ENCODE measurements at places on chromosomes 7 and 10.

DNA sequence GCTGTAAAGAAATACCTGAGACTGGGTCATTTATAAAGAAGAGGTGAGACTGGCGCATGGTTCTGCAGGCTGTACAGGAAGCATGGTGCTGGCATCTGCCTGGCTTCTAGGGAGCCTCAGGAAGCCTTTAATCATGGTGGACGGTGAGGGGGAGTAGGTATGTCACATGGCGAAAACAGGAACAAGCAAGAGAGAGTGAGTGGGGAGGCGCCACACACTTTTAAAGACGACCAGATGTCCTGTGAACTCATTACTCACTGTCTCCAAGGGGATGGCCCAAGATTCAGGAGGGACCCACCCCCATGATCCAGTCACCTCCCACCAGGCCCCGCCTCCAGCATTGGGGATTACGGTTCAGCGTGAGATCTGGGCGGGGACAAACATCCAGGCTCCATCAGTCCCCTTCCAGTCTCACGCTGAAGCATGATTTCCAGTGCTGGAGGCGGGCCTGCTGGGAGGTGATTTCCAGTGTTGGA, 3.2 kb downstream of the ZNF316 start:
- peak; percentile 95 for DNase-seq

- no peak for DNase-seq
These were observed 144.5 kb upstream of the BMPER start for GRCh38 chr7:33760834-33761233.

- DNase-seq, result no peak
These were observed 68.7 kb downstream of the ARHGAP22 start for GRCh38 chr10:48536156-48536500.

GRCh38 chr10:71582506-71583475, 136.8 kb downstream of the C10orf105 start:
- no peak for DNase-seq

- DNase-seq, result no peak
These were observed 44.8 kb upstream of the LOXL4 start for GRCh38 chr10:98312822-98313221.

- DNase-seq, result no peak
These were observed 42.8 kb downstream of the FBXL13 start for GRCh38 chr7:103031781-103032180.

DNA sequence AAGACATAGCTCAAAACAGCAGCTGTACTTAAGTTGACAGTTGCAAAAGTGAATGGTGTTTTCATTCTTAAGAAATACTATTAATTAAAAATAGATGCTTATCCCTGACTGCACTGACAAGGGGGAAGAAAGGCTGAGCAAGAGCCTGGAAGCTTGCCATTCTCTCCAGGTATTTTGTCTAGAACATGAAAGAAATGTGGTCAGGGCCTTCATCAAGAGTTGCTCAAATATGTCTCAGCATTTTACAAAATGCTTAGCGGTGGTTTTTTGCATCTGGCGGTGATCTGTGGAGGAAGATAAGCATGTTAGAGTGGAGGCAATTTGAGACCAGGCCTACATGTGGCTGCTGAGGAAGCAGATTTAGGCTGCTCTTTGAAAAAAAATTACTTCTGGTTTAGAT, 46.4 kb upstream of the CC2D2B start:
- DNase-seq, result no peak

GRCh38 chr7:138916731-138917130, 64.5 kb downstream of the KIAA1549 start:
- DNase-seq, result no peak

- DNase-seq, result no peak
These were observed 128.6 kb upstream of the THSD7A start for GRCh38 chr7:11960621-11961020.

- DNase-seq, result no peak
These were observed 73.8 kb downstream of the TET1 start for GRCh38 chr10:68633816-68634466.

GRCh38 chr10:83574770-83575169, 564.5 kb upstream of the GHITM start:
- no peak for DNase-seq

DNA sequence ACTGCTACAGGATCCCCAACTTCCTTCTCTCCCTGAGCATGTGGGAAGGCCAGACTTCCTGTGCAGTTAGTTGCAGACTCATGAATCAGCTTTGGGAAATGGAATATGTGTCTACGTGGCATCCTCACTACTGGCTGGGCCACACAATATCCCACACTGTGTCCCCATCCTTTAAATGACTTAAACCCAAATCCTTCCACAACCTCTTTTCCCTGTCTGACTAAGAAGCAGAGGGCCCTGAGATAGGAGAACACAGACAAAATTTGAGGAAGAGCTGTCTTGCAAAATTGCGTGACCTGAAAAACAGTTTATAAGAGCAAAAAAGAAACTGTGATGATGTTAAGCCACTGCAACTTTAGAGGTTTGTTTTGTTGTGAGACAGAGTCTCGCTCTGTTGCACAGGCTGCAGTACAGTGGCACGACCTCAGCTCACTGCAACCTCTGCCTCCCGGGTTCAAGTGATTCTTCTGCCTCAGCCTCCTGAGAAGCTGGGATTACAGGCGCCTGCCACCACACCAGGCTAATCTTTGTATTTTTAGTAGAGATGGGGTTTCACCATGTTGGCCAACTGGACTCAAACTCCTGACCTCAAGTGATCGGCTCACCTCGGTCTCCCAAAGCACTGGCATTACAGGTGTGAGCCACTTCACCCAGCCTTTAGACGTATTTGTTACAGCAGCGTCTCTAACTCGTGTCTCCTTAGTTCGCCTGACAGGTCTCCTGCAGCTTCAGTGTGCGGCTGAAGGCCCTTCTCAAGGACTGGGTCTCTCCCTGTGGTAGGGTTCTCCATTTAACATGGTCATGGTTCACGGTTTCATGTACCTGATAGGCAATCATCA, 46.9 kb upstream of the SFMBT2 start:
- no peak for DNase-seq

DNA sequence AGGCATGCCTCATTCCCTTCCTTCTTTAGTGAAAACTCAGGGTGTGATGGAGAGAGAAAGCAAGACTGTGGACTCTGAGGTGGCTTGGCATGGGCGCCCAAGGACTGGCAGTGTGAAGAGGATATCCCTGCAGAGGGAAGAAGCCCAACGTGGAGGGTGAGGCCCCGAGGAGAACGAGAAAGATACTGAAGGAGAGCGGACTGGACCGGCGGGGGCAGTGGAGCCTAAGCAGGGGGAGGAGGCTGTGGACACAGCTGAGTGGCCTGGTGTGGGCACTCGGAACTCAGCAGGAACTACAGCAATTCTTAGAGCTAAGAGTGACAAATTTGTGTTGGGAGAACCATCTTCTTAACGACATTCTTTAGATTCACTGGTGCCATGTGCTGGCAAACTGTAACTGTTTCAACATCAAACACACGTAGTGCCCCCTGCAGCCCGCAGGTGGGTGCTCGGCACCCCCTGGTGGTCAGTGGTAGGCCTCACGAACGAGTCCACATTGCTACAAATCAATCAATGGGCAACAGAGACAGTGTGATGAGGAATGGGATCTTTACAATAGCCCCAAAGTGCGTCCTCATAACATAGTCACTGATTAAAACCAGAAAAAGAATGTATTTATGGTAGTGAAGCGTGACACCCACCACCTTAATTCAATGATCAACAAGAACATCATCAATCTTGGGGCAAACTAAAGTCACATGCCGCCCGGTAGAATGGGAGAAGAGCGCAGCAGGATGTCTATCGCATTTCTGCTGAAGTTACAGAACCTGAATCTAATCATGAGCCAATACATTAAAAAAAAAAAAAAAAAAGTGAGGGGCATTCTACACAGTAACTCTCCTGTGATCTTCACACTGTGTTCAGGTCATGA, 2.0 kb upstream of the SFTPA1 start:
- peak; percentile 68 for DNase-seq

- DNase-seq, result no peak
These were observed 74.8 kb downstream of the HIPK2 start for GRCh38 chr7:139702811-139703486.

GRCh38 chr10:96826438-96826837, 5.7 kb upstream of the LCOR start:
- DNase-seq, result no peak

GRCh38 chr7:6533893-6534495, 17.3 kb downstream of the GRID2IP start:
- no peak for DNase-seq

- no peak for DNase-seq
These were observed 4.4 kb upstream of the MAD1L1 start for GRCh38 chr7:2237109-2237602.

- DNase-seq, result no peak
These were observed 7.0 kb upstream of the SFMBT2 start for GRCh38 chr10:7417807-7418206.

- DNase-seq, result no peak
These were observed 181.8 kb upstream of the LRRN3 start for GRCh38 chr7:110909117-110909516.

- DNase-seq, result no peak
These were observed 815 bp downstream of the GIMAP8 start for GRCh38 chr7:150451097-150451793.

DNA sequence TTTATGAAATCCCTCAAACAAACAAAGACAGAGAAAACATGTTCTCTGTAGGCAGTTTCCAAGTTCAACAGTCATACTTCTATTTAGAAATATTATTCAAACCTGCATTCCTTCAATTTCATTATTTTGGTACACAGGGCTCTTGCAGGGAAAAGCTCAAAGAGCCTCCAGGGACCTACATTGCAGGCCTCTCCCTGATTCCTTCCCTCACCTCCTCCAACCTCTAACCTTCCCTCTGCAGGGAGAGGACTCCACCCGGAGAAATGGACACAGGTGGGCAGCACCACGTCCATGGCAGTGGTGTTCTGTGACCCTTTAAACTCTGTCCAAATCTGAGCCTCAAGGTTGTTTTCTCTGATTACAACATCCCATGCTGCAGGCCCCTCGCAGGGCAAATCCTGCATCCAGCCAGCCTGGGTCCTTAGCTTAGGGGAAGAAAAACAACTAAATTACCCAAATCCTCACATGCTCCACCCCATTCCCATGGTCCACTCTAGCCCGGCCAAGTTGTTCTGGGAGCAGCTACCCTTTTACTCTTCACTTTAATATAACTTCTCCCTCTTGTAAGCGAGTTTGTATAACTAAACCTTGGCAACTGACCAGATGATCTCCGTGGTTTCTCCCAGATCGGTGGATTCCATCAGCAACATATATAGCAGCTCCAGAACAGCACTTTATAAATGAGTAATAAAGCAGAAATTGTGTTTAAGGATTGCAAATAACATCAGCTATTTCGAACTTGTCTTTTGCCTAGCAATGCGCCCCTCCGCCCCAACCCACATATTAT, 129.8 kb downstream of the CUBN start:
- DNase-seq, result no peak

DNA sequence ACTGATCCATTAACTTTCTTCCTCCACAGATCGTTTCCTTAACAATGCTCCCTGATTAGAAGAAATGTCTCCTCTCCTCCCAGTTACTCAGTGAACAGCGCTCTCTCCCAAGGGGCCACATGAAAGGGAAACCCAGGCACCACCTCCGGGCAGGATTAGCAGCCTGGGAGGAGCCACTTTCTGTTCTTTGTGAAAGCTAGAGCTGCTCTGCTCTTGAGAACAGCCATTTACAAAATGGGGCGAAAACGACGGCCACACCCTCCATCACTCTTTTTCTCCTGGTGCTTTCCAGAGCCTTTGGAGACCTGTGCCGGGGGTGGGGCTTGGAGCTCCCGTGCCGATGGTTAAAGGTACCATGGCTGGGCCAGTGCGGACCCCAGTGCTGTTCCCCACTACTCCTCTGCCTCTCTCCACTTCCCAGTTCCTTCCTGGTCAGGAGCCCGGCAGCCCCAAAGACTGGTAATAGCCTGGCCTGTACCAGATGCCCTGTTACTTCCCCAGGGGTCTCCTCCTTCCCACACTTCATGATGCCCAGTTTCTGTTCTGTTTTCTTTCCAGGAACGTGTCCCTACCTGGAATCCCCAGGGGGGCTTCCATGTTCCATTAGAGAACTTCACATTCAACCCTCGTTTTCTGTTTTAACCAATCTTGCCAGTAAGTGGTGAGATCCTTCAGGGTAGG, 402.9 kb upstream of the GALNT17 start:
- peak; percentile 86 for DNase-seq

GRCh38 chr10:19749185-19749729, 67.0 kb upstream of the PLXDC2 start:
- no peak for DNase-seq

- DNase-seq, result no peak
These were observed 84.0 kb upstream of the KLF6 start for GRCh38 chr10:3869036-3869435.

DNA sequence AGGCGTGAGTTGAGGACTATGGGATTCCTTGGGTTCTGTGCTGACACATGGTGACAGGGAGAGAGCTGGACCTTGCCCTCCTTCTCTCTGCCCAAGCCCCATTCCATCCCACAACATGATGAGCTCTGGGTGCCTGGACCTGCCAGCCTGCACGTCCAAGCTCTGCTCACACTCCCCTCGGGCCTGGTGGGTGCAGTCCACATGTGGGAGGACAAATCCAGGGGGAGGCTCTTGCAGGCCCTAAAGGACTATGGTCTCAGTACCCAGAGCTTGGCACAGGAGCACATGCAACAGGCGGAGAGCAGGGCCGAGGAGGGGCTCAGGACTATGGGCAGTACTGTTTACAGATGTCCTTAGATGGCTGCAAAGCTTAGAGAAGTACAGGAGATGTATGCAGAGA, 91.4 kb downstream of the CLEC2L start:
- DNase-seq, result no peak

GRCh38 chr7:8068892-8069686, 100.5 kb downstream of the GLCCI1 start:
- peak; percentile 31 for DNase-seq

DNA sequence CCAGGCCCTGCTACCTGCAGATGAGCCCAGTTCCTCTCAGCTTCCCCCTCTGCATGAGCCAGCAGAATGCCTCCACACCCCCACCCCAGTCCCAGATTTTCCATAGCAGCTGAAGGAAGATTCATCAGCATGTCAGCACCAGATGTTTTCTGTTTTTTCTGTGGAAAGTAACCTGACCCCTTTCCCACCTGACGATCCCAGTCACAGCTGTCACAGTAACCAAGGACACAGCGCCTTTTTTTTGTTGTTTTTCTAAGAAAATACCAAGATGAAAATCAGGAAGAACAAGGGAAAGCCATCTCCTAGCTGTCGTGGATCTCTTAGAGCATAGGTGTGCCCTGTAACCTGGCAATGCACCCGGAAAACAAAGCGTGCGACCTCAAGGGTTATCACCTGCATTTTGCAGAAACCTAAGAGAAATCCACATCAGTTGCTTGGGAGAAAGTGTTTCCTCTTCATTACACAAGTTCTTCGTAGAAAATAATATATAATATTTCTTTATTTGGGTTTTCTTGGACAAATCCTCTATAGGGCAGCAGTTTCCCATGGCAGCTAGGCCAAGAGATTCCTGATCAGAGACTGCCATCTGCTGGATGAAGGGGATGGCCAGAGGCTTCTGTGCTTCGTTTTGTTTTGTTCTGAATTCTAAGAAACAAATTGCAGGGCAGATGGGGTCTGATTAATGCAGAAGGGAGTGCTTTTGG, 401.9 kb downstream of the TNS3 start:
- peak; percentile 52 for DNase-seq

GRCh38 chr7:11379641-11380040, 406.0 kb downstream of the PHF14 start:
- DNase-seq, result no peak

GRCh38 chr10:110357252-110357780, 52.6 kb upstream of the SMNDC1 start:
- no peak for DNase-seq
